ENCODE measurements at places on chromosomes 1 and 21. TPM values are rescaled to one million over a fixed set of nuclear protein-coding genes. Genes with fewer than 3 reads are reported as not detected.
A peak's percentile ranks its signal among the peaks of the same experiment; 100 is the strongest.

WNT3A gene
- not detected for total RNA-seq

DNA sequence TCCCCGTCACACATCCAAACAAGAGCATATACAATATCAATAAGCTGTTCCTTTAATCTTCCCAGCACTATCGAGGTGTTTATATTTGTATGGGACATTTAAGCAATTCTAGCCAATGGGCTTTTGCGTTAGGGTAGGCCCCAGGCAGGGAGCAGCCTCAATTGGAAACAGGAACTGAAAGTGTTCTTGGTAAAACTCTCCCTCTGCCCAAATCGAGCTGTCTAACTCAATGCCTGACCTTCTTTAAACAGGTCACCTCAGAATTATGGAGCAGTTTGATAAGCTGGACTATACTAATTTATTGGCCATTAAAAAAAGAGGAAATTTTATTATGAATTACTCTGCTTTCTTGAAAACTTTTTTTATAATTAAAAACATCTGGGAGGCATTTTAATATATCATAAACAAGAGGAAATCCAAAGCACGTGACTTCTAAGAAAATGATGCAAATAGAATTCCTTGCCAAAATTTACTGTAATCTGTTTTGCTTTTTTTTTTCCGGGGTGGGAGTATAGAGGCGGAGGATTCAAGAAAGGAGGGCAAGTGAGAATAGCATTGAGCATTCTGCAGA, 498.1 kb downstream of the LMO4 start:
- DNase-seq, result peak; percentile 60

- DNase-seq, result no peak
Measured at GRCh38 chr1:21534146-21534545, 24.9 kb downstream of the ALPL start.

DNA sequence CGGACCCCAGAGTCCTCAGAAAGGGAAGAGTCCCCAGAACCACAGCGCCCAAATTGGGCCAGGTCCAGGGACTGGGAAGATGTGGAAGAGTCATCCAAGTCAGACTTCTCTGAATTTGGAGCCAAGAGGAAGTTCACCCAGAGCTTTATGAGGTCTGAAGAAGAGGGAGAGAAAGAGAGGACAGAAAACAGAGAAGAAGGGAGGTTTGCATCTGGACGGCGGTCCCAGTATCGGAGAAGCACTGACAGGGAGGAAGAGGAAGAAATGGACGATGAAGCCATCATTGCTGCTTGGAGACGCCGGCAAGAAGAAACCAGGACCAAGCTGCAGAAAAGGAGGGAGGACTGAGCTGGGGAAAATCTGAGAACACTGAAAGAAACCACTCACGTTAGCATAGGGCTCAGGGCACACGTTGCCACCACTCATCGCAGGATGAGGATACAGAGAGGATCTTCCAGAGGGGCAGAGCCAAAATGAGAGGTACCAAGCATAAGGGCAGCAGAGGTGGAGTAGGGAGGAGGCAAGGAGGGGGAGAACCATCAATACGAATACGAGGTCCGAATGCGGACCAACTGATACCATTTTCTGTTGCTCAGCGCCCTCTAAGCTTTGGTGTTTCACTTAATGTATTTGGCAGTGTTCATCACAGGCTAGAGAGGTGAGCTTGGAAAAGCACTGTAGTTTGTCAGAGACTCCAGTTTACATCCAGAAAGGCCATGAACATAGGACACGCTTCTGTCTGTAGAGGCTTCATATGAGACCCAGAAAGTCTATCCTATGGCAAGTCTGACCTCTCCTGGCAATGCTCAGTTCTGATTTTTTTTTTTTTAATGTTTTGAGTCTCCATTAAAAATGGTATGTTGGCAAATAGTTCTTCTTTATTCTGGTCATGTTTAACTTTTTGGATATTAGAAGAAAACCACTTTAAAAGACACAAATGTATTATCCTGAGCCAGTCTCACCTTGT, 34.7 kb downstream of the STYXL2 start:
- DNase-seq, result no peak

GRCh38 chr21:16345757-16346156, 616.0 kb downstream of the USP25 start:
- no peak for DNase-seq

GRCh38 chr21:39009587-39010225, 173.5 kb downstream of the PSMG1 start:
- no peak for DNase-seq

GRCh38 chr1:217268058-217268457, 362.8 kb downstream of the GPATCH2 start:
- no peak for DNase-seq

Measured in HT1080 (cell line).